ENCODE measurements at places on chromosomes 16 and 17. TPM values are rescaled to one million over a fixed set of nuclear protein-coding genes. Genes with fewer than 3 reads are reported as not detected.

C1QTNF1 gene
- 2.1 TPM for polyA plus RNA-seq

DNA sequence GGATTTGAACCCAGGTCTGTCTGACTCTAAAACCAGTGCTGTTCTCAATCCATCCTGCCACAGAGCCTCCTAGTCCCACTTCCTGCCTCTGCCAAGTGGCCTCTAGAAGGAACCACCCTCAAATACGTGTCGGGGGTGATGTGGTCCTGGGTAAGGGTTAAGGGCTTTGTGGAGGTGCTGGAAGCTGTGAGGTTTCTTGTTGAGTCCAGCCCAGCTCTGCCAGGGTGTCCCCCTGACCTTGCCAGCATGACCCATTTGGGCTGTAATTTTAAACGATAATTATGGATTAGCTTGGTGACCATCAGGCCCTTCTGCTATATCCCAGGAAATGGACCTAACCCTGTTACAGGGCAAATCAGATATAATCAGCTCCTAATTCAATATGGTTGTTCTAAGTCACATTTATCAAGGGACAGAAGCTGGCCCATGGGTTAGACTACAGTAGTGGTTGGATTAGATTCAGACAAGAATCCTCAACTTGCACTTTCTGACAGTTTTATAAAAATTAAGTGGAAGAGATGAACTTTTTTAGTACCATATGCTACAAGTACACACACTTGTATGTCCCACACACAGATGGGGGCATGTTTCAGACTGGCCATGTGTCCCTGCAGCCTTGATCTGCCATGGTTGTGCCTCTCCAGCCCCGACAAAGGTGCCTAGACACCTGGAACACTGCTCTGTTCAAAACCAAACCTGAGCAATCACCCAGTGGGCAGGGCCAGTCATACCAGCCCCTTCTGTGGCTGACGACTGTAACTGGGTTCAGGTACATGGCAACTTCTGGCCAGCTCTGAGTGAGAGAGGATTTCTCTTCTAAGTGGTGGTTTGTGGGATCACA lies 48.0 kb downstream of the SMPD3 start:
- H3K27ac ChIP-seq = no peak overlapping the region
- H3K4me3 ChIP-seq = no peak overlapping the region
- H3K4me1 ChIP-seq = peaks cover 11% of the 10 kb centered on the region
- H3K36me3 ChIP-seq = no peaks in the 10 kb centered on the region

- H3K4me3 ChIP-seq = no peak overlapping the region
- DNase-seq = no peak
- H3K4me1 ChIP-seq = no peaks in the 10 kb centered on the region
- H3K27ac ChIP-seq = no peak overlapping the region
- H3K27me3 ChIP-seq = no peaks in the 10 kb centered on the region
Measured at GRCh38 chr17:28240688-28241340, 78.2 kb upstream of the TMEM97 start.

GRCh38 chr16:17382514-17382913 lies 88.2 kb downstream of the XYLT1 start:
- H3K4me3 ChIP-seq = no peak overlapping the region
- H3K4me1 ChIP-seq = peaks cover 38% of the 10 kb centered on the region
- DNase-seq = no peak
- no peaks in the 10 kb centered on the region for H3K27me3 ChIP-seq
- H3K36me3 ChIP-seq = no peaks in the 10 kb centered on the region

DNA sequence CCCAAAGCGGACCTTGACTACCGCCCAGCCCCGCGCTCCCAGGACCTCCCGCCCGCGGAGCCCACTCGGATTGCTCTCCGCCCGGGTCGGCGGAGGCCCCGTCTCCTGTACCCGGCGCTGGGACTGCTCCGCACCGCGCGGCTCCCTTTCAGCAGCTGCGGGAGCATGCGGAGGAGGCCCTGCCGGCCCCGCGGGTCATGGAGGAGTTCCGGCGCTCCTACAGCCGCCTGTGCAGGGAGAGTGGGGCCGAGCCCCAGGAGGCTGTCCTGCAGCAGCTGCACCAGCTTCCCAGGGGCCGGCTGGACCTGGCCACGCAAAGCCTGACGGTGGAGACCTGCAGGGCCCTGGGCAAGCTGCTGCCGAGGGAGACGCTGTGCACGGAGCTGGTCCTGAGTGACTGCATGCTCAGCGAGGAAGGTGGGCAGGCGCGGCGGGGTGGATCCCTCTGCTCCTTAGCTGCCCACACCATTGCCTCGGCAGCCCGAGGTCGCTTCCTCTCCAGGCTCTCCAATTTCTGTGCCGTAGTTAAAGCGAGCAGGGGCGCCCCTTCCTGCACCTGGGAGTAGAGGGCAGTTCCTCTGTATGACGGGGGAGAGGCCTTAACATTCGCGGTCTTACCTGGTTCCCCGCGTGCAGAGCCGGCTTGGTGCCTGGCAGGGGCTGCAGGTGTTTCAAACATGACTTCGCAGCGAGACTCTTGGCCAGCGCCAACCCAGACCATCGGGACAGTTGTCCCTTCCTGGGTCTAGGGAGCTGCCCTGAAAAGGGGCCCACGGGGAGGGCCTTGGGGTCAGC lies 539 bp downstream of the LRRC45 start:
- H3K4me3 ChIP-seq = peak overlapping the region; percentile 69
- no peak overlapping the region for H3K27ac ChIP-seq
- no peaks in the 10 kb centered on the region for H3K36me3 ChIP-seq

All from H1 (cell line).